NCI-H1694 (cell line): ENCODE measurements at places on chromosomes 13 and 19.

- no peak for DNase-seq
Observed at GRCh38 chr19:41802770-41803169, 6.4 kb downstream of the CEACAM3 start.

DNA sequence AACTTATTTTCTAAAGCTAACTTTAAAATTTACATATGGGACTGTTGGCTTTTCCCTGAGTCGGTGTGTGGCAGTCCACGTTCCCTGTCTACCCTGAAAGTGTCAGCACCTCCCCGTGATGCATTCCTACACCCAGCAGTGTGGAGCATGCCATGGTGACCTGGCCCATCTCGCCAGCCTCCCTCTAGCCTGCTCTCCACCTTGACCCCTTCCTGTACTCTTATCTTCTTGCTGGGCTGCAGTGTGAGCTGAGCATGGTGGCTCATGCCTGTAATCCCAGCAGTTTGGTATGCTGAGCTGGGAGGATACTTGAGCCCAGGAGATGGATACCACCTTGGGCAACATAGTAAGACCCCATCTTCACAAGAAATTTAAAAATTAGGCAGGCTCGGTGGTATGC lies 25.4 kb downstream of the MICOS13 start:
- no peak for DNase-seq

DNA sequence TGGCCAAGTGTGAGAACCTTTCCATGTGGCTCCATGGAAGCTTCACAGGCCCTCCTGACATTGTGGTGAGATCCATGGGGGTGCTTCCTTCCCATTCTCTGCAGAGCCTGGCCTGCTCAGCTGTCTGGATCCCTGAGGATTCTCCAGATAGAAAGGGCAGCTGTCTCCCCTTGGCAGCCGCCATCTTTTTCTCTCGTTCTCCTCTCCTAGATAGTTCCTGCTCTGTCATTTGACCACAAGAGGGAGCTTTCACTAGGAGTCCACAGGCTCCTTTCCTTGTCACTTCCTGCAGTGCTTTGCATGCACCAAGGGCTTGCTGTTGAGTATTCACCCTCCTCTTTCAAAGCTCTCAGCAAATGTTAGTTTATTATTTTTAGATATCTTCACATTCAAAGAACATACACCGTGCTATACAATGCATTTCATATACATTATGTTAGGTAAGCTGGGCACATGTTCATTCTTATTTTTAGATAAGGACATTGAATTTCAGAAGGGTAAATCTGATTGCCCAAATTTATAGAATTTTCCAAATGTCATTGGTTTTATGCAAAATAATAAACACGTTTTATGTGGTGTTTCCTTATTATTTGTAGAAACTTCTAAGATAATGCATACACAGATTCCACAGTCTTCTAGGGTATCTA lies 133.2 kb downstream of the FRY start:
- peak; percentile 80 for DNase-seq

DNA sequence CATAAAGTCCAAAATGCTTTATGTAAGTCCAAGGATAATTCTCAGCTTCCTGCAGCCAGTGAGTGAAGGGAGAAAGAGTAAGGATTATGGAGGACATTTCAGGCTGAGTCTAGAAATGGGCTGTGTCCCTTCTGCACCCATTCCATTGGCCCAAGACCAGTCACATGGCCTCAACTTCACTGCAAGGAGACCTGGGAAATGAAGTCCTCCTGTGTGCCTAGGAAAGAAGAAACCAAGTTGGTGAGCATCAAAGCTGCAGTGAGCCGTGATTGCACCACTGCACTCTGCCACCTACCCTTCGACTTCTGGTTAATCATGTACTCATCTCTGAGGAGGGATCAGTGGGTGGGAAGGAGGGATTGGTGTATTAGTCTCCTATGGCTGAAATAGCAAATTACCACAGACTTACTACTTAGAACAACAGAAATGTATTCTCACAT lies 3.6 kb upstream of the CD37 start:
- no peak for DNase-seq

DNA sequence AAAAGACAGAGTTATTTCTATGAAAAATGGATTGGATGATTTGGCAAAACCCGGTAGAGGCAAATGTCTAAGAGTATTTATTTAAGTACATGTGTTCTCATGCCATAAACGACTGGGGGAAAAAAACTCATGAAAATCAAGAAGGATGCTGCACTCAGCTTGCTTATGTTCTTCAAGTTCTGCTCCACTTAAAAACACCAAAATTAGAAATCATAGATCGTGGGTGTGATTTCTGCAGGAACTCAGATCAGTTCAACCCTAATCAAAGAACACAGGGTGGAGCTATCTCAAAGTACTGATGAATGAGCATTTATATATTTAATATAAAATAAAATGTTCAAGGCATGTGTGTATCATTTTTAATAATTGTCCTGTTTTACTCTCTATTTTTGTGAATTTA lies 103.8 kb downstream of the FGF14 start:
- no peak for DNase-seq

GRCh38 chr19:24099829-24100228 lies 12.8 kb downstream of the ZNF254 start:
- no peak for DNase-seq

GRCh38 chr13:23796551-23796950 lies 92.6 kb downstream of the MIPEP start:
- DNase-seq = no peak

- no peak for DNase-seq
Observed at GRCh38 chr13:28528388-28528787, 33.5 kb upstream of the FLT1 start.

- peak; percentile 51 for DNase-seq
Observed at GRCh38 chr19:38634757-38635482, 12.5 kb upstream of the ACTN4 start.
